ENCODE measurements at places on chromosomes 2 and 18.

- no peak for DNase-seq
Measured at GRCh38 chr2:60318544-60318943, 234.9 kb downstream of the BCL11A start.

GRCh38 chr2:149296031-149296430 lies 34.4 kb upstream of the LYPD6 start:
- no peak for DNase-seq

DNA sequence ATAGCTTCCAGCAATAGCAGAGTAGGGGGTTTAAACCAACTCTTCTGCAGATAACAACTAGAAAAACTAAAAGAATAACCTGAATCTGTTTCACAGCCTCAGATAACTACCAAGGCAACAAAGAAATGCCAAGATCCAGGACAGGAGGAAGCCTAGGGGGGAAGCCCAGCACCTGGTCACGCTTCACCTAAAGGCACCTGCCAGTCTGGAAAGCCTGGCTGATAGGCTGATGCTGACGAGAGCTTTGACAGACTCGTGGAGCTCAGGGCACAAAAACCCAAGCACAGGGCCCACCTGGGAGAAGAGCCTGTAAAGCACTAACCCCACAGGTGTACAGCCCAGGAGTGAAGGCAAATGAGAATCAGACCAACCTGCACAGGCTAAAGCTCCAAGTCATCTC lies 22.6 kb downstream of the EIPR1 start:
- DNase-seq, result no peak

- DNase-seq, result no peak
Measured at GRCh38 chr2:113070606-113070975, 2.8 kb downstream of the IL1F10 start.

- no peak for DNase-seq
Measured at GRCh38 chr2:233999182-233999581, 51.3 kb upstream of the SPP2 start.

Data from fibroblast of gingiva (primary cell).